SIG-M5 (cell line): ENCODE measurements at places on chromosomes 3 and 15.

DNA sequence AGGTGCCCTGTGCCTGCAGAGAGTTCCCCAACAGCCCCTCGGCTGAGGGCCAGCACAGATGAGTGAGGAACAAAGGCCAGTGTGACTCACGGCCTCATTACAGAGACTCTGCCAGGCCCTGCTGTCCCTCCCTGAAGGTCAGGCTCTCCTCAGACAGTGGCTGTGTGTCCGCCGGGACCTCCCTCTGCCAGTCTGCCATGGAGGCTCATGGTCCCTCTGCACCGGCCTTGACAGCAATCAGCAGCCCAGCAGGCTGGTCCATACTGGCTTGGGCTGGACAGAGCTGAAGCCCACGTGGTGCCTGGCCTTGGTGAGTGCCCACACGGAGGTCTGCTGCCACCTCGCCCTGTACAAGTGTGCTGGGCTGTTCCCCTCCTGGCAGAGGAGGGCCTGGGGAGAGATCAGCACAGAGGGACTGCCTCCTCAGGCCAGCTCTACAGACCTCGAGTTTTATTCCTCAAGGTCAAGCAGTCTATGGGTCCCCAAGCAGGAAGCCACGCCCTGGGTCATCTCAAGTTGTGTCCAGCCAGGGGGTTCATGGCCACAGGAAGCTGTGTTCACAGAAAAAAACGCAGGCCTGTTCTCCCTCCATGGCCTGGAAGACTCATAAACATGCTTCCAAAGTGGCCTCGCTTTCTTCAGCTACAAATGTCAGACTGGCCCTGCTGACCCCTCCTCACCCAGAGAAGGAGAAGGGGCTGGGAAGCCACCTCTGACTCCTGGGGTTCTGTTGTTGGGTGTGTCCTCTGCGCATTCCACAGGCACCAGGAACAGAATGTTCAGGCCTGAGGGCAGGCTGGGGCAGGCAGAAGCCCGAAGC, 27.0 kb downstream of the SLC41A3 start:
- no peak for DNase-seq

- DNase-seq, result no peak
Measured at GRCh38 chr3:126104742-126105605, 21.1 kb upstream of the SLC41A3 start.

DNA sequence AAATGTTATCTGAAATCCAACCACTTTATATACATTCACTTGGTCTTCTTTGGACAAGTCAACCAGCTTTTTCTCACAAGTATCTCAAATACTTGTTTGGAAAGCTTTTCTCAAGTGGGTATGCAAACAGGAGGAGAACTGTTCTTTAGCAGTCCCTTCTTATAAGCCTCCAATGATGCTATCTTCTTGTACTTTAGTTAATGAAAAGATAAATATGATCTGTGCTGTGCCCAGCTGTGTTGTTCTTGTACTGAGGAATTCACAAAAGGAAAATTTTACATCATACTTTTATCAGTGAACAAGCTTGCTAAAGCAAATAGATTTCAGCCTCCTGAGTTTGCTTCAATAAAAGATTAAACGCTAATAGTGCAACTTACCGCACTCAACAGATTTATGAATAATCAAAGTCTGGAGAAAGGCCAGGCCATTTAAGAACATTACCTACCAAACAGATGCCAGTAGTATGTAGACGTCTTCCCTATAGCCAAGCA, 395.2 kb downstream of the MECOM start:
- no peak for DNase-seq

DNA sequence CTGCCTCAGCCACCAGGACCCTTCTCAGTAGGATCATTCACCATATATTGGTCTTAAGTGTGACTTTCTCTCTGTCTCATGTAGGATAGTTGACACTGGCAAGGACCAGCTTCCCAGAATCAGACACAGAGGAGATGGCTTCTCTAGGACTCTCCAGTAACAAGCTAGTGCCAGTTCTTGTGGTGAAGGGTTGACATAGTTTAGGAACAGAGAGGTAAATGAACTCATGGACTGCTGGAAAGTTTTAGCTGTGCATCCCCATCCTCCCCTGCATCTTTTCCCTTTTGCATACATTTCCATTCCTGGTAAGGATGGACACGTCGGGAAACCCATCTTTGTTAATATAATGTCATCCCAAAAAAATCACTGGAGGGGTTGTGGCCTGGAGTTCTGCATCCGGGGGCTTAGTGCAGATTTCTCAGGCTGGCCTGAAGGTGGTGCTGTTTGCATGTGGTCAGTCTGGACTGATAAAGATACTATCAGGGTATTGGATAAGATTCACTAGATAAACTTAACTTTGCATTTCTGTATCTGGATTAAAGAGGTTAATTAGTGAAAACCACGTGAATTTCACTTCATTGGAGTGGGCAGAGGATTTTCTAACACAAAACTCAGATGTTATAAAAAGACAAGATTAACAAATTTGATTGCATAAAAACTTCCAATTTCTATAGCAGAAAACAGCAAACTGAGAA, 110.8 kb downstream of the TBC1D2B start:
- no peak for DNase-seq

DNA sequence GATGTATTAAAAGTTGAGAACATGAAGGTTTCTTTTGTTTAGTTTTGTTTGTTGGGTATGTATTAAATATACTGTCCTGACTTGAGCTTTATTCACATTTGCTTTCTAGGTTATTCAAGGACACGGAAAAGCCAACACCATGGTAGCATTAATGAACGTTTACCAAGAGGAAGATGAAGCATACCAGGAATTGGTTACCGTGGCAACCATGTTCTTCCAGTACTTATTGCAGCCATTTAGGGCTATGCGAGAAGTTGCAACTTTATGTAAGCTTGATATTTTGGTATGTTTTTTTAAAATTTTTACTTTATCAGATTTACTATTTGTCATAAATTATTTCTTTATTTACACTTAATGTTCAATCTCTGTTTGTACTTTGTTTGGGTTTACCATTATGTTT, 3.6 kb downstream of the WHAMM start:
- no peak for DNase-seq

GRCh38 chr3:172174513-172175253, 135.3 kb downstream of the FNDC3B start:
- no peak for DNase-seq
